Lung microvascular endothelial cell (primary cell): ENCODE measurements at places on chromosomes 7 and 10. TPM values are rescaled to one million over a fixed set of nuclear protein-coding genes. Genes with fewer than 3 reads are reported as not detected.

GRCh38 chr7:133642907-133643306, 390.0 kb downstream of the EXOC4 start:
- no peak for DNase-seq

DNA sequence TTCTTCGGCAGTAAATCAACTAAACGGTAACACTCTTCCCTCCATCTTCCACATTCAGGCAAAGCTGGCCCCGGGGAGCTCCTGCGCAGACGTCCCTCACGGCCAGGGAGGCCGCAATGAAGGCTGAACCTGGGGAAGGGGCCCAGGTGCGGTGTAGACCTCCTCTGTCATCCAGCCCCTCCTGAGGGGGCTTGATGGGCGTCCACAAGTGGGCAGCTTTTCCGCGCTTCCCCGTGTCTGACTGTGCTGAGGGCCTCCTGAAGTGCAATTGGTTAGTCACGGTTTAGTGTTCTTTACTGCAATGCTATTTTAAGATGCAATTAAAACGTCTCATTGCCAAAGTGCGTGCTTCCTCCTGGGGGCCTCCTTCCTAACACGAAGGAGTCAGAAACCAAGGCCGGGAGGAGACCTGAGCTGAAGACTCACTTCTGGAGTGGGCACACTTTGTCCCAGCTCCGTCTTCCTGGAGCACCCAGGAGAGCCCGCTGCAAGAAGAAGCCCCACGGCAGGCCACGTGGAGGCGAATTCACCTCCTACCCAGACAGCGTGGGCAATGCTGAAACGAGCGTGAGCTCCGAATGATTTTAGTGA, 173.3 kb downstream of the ELFN1 start:
- DNase-seq = no peak

- no peak for DNase-seq
Observed at GRCh38 chr7:93884541-93884940, 6.0 kb downstream of the TFPI2 start.

DNA sequence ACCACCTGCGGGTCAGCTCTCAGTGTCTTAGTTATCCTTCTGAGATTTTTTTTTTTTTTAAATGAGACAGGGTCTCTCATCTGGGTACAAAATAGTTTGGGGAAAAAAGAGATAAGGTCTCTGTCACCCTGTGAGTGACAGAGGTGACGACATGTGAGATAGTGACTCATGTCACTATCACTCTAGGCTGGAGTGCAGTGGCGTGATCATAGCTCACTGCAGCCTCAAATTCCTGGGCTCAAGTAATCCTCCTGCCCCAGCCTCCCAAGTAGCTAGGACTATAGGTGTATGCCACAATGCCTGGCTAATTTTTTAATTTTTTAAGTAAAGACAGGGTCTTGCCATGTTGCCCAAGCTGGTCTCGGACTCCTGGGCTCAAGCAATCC, 10.4 kb downstream of the BLVRA start:
- DNase-seq = no peak

DNA sequence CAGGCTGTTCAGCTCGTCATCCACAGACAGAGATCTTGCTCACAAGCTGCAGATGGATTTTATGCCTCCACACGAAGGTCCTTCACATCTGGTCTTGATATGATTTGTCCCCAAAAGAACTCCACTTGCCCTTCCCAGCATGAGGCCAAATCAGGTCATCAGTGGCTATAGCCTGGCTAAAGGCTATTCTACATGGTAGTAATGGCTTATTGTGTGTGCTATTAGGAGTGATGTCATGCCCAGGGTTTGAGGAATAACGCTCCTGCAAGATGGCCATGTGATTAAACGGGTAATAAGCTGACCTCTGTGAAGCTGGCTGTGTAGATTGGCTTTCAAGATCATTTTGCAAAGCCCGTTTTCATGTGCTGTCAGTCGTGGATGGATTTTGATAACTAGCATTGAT, 313.8 kb downstream of the FRMD4A start:
- no peak for DNase-seq

GRCh38 chr7:47814905-47815613, 133.2 kb downstream of the PKD1L1 start:
- DNase-seq = no peak

- peak; percentile 11 for DNase-seq
Observed at GRCh38 chr10:91745090-91745831, 53.0 kb upstream of the TNKS2 start.

GRCh38 chr10:25226775-25227682, 52.2 kb downstream of the GPR158 start:
- peak; percentile 49 for DNase-seq

DNA sequence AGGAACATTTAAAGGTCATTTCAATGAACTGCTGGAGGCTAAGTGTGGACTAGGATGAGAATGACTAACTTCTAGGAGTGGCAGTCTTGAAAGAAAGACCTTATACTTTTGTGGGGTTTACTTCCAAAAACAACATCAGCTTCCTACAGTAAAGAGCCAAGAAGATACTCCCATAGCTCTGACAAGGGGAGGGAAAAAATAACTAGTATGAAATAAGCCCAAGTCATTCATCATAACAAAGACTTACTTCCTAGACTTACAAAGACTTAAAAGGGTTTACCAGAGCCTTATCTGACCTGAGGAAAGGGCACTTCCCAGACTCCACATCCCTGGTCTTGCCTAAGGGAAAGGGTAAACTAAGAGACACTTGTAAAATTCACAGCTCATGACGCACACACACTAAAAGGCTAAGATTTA, 31.7 kb downstream of the ARHGAP12 start:
- DNase-seq = peak; percentile 57

- no peak for DNase-seq
Observed at GRCh38 chr7:119929891-119930290, 343.1 kb upstream of the KCND2 start.

- DNase-seq = no peak
Observed at GRCh38 chr10:110977662-110978061, 58.3 kb downstream of the SHOC2 start.

GRCh38 chr7:81659697-81660395, 110.0 kb downstream of the HGF start:
- DNase-seq = no peak

- peak; percentile 12 for DNase-seq
Observed at GRCh38 chr10:80855348-80855971, 317.8 kb downstream of the SH2D4B start.

DNA sequence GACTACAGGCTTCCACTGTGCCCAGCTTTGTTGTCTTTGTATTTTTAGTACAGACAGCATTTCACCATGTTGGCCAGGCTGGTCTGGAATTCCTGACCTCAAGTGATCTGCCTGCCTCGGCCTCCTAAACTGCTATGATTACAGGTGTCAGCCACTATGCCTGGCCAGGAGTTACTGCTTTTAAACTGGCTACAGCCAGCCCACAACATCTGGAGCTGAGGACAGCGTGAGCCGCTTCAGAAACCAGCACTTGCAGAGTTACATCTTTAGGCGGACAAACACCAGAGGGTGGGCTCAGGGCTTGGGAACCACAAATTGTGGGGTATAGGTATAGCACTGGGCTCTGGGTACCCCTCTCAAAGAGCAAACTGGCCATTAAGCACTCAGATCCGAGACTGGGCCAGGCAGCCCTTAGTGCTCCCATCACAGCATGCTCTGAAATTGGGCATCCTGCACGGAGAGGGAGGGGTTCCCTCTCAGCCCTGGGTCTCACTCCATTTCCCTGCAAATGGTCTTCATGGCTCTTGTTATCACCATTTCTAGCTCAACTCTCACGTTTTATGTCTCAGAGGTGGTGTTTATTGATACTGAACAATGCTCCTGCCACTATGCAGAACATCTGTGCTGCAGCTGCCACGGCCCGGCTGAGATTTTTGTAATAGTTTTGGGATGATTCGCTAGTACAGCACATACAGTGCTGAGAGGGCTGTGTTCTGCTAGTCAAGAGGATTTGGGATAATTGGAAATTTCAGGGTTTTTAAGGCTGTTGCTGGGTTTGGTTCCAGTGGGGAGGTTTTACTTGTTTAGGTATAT, 146.4 kb upstream of the LYZL2 start:
- peak; percentile 35 for DNase-seq

DNA sequence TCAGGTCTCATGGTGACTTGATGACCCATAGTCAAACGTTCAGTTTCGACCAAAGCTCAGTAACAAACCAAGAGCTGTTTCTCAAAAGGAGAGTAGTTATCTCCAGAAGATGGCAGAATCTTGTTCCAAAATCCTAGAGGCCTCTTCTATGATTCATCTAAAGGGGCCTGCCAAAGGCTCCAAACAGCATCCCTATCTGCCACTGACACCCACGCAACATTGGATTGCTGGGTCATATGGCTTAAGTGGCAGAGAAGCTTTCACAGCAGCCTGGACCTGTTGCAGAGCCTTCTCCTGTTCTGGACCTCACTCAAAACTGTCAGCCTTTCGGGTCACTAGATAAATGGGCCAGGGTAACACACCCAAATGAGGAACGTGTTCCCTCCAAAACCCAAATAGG, 54.0 kb upstream of the LRRC18 start:
- no peak for DNase-seq

GRCh38 chr10:125983656-125984055, 87.3 kb downstream of the FANK1 start:
- DNase-seq = no peak

GRCh38 chr7:41824284-41824683, 121.4 kb upstream of the INHBA start:
- peak; percentile 26 for DNase-seq

DNA sequence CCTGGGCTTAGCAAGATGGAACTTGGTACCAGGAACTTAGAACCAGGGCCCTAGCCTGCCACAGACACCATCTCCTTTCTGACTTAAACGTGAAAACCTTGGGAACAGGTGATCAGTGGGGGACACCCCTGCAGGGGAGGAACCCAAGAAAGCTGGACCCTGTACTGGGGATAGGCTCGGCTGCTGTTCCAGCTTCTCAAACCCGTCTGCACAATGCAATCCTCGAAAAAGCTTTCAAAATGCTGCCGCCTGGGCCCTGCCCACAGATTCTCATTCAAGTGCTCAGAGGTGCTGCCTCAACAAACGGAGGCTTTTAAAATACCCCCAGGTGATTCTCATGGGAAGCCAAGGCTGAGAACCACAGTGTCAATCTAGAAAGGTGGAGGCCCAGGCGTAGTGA, 169.7 kb downstream of the ARHGAP21 start:
- DNase-seq = no peak

GRCh38 chr10:11535346-11535959, 76.0 kb downstream of the USP6NL start:
- no peak for DNase-seq

- DNase-seq = no peak
Observed at GRCh38 chr10:62194924-62195674, 73.5 kb downstream of the RTKN2 start.

Gene PNLIPRP1
- not detected in 2 replicates for total RNA-seq

Gene NRCAM
- total RNA-seq = 1.2 and 8.7 TPM in 2 replicates

Gene SMKR1
- total RNA-seq = 0.20 and 0.22 TPM in 2 replicates

Gene DTX2
- 2.0 and 3.6 TPM in 2 replicates for total RNA-seq

Gene PDLIM1
- 67.1 and 93.7 TPM in 2 replicates for total RNA-seq

Gene WEE2
- under 0.01 TPM in 2 replicates for total RNA-seq

Gene SH2B2
- 0.44 and 0.60 TPM in 2 replicates for total RNA-seq

Gene FAM241B
- 0.20 and 0.22 TPM in 2 replicates for total RNA-seq

Gene MTPN
- 102 and 104 TPM in 2 replicates for total RNA-seq

Gene TUBAL3
- under 0.01 TPM in 1 of 2 replicates, not detected in the other for total RNA-seq
